ENCODE measurements at places on chromosomes 13 and 19.

GRCh38 chr13:64709079-64709478 is 2521.1 kb downstream of the PCDH9 start:
- DNase-seq: no peak

DNA sequence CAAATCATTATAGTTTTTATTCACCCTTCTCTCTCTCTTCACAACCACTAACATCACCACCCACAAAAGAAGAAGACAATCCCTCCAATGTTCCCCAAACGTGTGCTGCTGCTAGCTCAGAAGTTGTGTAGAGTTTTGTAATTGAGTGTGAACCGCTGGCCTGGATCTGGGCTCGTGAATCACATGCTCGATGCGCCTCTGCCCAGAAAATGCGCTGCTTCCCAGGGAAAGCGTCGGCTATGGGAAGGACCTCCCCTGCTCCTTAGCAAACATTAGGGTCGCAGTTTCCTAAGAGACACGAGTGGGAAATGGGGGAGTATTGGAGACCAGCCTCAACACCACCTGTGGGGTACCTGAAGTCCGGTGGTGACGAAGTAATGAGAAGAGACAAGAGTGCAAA is 38.4 kb upstream of the ZNF726 start:
- DNase-seq: no peak

GRCh38 chr19:49512970-49513745 is 697 bp downstream of the FCGRT start:
- peak; percentile 18 for DNase-seq

DNA sequence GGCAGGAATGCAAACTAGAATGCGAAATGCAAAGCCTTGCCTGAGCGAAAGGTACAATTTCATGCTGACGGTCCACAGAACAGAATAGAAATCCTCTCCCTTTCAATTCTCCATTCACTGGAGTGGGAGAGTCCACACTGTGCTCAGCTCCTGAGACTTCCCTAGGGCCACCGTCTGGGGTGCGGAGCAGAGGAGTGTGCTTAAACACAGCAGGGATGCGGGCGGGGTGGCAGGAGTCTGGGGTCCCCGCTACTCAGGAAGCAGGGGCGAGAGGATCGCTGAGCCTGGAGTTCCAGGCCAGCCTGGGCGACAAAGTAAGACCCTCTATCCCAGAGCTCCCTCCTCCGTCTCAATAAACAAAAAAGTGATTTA is 552 bp upstream of the ZNF816 start:
- DNase-seq: no peak

DNA sequence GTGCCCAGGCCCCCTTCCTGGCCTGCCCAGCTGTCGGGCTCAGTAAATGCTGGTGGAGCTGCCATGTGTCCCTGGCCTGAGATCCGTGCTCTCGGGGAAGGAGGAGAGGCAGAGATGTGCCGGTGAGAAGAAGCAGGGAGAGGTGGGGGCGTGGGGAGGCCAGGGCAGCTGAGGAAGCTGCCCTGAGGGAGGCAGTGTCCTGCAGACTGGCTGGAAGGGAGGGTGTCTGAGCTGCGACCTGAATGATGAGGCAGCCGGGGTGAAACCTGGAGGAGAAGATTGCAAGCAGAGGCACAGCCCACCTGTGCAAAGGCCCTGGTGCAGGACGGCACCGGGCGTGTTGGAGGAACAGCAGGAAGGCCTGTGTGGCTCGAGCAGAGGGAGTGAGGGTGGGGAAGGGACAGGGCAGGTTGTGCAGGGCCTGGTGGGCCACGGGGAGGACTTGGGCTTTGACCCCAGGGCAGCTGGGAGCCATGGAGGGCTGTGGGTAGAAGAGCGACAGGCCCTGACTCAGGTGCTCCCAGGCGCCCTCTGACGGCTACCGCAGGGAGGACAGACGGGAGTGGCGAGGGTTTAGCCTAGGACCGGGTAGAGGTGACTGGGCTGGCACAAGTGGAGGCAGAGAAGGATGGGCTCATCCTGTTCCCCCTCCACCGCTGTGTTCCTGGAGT is 14.0 kb upstream of the CELF5 start:
- peak; percentile 82 for DNase-seq

- DNase-seq: no peak
Measured at GRCh38 chr13:104779311-104779993, 1713.2 kb upstream of the SLC10A2 start.

- DNase-seq: no peak
Measured at GRCh38 chr19:50633973-50634372, 5.7 kb downstream of the SYT3 start.

- no peak for DNase-seq
Measured at GRCh38 chr13:25630329-25630900, 258.6 kb downstream of the ATP8A2 start.

GRCh38 chr13:32310134-32310706 is 4.9 kb downstream of the ZAR1L start:
- DNase-seq: peak; percentile 81

GRCh38 chr19:15248106-15248505 is 15.9 kb upstream of the EPHX3 start:
- no peak for DNase-seq

GRCh38 chr13:105139048-105139379 is 1396.4 kb downstream of the EFNB2 start:
- DNase-seq: no peak

- no peak for DNase-seq
Measured at GRCh38 chr13:37442996-37443395, 155.6 kb downstream of the POSTN start.

DNA sequence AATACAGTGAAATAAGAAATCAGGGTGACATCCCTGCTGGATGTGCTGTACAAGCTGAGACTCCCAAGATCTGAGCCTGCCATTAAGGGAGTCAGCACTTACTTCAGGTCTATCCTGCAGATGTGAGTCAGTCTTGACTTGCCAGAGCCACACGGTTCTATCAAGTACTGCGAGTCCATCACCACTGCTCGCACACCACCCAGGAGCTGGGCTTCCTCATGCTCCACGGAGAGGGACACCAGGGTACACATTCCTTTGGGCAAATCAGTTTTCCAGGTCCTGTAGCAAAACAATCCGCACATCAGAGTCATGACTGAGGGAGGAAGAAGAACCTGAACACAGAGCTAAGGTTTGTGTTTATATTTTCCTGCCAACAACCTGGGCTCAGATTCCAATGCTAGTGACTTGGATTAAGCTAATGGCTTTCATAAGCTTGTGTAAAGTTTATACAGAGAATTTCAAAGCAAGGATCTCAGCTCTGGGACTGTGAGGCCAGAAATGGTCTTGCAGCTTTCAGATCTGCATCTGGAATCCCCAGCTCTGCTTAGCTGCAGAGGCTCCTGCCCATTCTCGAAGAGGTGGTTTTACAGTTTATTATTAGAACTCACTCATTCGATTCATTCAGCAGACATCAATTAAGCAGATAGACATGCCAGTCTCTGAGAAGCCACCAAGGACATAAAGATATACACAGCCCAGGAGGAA is 90.6 kb downstream of the KL start:
- DNase-seq: no peak

DNA sequence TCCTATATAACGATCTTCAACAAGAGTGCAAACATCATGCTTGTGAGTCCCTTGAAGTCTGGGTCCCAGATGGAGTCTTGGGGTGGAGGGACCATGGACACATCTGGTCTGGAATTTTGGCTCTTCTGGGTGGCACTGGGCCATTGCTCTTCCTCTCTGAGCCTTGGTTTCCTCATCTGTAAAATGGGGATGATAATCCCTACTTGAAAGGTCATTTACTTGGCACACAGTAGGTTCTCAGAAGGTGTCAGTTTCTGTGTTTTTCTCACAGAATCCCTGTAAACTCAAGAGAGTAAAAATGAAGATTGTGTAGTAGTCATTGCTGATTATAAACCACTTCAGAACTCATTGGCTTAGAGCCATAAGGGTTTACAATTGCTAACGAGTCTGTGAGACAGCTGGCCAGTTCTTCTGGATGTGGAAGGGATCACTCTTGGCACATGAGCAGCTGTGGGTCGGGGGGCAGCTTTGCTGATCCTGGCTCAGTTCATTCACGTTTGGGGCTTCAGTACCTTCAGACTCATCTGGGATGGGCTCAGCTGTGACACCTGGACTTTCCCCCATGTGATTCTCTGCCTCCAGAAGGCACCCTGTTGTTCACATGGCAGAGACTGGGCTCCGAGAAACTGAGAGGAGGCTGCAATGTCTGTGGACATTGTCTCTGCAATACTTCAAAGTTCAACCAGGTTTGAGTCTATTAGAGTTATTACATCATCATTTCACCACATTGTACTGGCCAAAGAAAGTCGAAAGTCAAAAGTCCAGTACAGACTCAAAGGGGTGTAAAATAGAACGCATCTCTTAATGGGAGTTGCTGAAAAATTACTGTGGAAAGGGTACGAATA is 7.8 kb downstream of the CYP4F12 start:
- no peak for DNase-seq

- no peak for DNase-seq
Measured at GRCh38 chr13:43428545-43429296, 358.1 kb downstream of the ENOX1 start.

GRCh38 chr13:50071379-50071778 is 56.1 kb downstream of the KCNRG start:
- no peak for DNase-seq

GRCh38 chr19:38072776-38073750 is 151.0 kb downstream of the DPF1 start:
- peak; percentile 90 for DNase-seq

DNA sequence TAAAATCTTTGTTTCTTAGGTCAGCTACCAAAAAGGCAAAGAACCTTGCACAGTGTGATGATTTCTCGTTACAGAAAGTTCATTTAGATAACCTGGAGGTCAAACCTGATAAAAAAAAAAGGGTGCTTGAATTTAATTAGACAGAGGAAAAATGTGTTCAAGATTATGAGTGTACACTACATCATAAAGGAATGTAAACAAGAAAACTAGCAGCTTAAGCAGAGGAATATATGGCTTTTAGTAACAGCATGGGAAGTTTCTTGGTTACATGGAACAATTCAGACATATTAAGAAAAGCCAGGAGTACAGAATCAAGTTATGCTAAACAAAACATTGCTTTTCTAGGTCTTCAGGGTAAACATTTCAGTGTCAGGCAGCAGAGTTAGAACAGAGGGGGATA is 32.9 kb downstream of the ING1 start:
- DNase-seq: no peak

DNA sequence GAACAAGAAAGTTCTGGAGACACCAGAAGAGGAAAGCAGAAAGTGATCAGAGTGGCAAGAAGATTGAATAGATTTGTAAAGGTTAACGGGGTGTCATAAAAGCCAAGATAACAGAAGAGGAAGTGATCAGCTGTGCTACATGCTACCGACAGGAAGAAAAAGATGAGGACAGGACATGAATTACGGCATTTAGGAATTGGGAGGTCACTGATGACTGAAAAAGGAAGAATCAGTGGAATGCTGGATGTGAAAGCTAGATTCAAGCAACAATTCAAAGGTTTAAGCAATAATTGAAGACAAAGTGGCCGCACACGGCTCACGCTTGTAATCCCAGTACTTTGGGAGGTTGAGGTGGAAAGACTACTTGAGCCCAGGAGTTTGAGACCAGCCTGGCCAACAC is 15.1 kb downstream of the ZNF160 start:
- DNase-seq: no peak

DNA sequence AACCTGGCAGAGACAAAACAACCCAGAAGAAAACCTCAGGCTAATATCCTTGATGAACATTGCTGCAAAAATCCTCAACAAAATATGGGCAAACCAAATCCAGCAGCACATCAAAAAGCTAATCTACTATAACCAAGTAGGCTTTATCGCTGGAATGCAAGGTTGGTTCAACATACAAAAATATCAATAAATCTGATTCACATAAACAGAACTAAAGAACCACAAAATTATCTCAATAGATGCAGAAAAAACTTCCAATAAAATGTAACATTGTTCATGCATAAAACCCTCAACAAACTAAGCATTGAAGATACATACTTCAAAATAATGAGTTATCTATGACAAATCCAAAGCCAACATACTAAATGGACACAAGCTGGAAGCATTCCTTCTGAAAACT is 8.8 kb downstream of the ZNF724 start:
- DNase-seq: no peak

DNA sequence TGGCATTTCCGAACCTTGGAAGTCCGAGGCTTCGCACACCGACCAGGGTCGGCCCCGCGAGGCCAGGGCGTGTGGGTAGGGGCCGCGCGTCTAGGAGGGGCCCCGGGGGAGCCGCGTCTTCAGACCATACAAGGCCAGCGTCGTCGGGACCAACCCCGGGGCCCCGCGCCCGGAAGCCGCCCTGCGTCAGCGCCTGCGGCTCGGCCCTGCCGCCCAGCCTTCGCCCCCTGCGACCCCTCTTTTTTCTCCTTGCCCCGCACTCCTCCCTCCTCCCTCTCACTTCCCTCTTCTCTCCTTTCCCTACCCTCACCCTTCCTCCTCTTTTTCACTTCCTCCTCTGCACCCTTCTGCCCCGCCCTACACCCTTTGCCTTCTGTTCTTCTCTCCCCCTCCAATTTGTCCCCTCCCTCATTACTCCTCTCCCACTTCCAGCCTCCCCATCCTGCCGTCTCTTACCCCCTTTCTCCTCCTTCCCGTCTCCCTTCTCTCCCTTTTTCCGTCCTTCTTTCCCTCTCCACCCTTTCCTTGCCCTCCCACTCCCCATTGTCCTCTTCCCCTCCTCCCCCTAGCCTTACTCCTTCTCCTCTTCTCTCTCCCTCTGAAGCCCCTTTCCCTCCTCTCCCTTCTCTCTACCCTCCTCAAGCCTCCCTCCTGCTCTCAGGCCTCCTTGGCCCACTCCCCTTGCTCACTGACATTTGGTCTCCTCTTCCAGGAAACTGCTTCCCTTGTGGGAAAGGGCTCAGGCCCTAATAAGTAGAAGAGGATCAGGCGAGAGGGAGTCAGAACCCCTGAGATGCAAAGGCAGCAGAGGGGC is 2.2 kb upstream of the PLEKHG2 start:
- DNase-seq: peak; percentile 58

DNA sequence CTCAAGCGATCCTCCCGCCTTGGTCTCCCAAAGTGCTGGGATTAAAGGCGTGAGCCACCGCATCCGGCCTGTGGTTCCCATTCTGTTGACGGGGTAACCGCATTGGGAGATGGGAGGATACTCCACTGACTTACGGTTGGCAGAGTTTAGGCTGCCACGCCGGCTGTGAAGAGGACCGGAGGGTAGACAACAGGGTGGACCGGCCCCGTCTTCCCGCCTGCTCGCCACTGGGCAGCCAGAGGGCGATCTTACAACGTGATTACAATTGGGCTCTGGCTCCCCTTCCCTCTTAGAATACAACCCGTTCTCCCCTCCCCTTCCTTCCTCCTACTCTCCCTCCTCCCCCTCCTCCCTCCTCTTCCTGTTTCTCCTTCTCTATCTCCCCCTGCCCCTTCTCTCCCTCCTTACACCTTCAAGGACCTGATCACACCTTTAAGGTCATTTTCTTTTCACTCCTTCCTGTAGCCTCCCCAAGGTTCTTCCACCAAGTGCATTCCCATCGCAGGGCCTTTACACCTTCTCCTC is 957 bp upstream of the CCDC194 start:
- peak; percentile 81 for DNase-seq

GRCh38 chr13:35672611-35673010 is 196.1 kb upstream of the MAB21L1 start:
- DNase-seq: no peak
